Right ventricle myocardium superior (tissue), 1 donor: ENCODE measurements at places on chromosomes 12 and 14. TPM values are rescaled to one million over a fixed set of nuclear protein-coding genes. Genes with fewer than 3 reads are reported as not detected.

The PPP2R5E gene
- total RNA-seq, result 32.9 TPM

The NKX2-1 gene
- total RNA-seq, result not detected

The TSPAN9 gene
- 156 TPM for total RNA-seq

- peak; percentile 15 for DNase-seq
These were observed 60.0 kb downstream of the CHGA start for GRCh38 chr14:92982956-92983355.

The CPM gene
- total RNA-seq, result 7.7 TPM

The SLC7A7 gene
- 4.6 TPM for total RNA-seq

- DNase-seq, result no peak
These were observed 52.8 kb upstream of the SLC2A13 start for GRCh38 chr12:40158592-40159111.

The OR4E2 gene
- total RNA-seq, result not detected
